Panc1 (cell line): ENCODE measurements at places on chromosomes 2 and 18. TPM values are rescaled to one million over a fixed set of nuclear protein-coding genes. Genes with fewer than 3 reads are reported as not detected.

GRCh38 chr2:43074052-43074451 lies 152.4 kb downstream of the ZFP36L2 start:
- DNase-seq, result no peak

DNA sequence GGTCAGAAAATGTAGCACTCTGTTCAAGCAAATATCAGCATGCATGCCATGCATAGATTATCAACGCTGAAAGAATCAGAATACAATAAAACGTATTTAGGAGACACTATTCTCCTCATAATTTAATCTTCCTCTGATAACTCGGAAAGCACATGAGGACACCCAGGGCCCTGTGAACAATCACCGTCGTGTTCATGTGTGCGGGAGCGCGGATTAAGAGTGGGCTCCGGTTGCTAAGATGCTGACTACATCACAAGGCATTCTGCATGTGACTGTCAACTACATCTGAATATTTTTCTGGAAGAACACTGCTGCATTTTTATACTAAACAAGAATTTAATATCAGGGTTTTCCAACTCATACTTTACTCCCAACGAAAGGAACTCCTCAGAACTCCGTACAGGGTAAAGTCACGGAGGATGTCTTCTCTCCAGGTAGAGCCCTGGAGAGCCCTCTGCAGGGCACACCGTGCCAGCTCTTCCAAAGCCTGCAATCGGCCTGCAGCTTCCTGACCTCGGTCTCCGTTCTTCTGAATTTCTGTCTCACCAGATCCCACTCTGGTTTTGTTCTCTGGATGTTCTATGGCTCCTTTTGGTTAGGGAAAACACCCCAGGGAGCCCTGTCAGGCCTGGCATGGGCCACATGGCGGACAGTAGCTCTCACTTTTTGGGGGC lies 59.6 kb downstream of the ZNF516 start:
- no peak for DNase-seq

Gene PAPOLG
- total RNA-seq, result 10.9 TPM

GRCh38 chr2:157747695-157748370 lies 119.2 kb upstream of the ACVR1C start:
- DNase-seq, result no peak

DNA sequence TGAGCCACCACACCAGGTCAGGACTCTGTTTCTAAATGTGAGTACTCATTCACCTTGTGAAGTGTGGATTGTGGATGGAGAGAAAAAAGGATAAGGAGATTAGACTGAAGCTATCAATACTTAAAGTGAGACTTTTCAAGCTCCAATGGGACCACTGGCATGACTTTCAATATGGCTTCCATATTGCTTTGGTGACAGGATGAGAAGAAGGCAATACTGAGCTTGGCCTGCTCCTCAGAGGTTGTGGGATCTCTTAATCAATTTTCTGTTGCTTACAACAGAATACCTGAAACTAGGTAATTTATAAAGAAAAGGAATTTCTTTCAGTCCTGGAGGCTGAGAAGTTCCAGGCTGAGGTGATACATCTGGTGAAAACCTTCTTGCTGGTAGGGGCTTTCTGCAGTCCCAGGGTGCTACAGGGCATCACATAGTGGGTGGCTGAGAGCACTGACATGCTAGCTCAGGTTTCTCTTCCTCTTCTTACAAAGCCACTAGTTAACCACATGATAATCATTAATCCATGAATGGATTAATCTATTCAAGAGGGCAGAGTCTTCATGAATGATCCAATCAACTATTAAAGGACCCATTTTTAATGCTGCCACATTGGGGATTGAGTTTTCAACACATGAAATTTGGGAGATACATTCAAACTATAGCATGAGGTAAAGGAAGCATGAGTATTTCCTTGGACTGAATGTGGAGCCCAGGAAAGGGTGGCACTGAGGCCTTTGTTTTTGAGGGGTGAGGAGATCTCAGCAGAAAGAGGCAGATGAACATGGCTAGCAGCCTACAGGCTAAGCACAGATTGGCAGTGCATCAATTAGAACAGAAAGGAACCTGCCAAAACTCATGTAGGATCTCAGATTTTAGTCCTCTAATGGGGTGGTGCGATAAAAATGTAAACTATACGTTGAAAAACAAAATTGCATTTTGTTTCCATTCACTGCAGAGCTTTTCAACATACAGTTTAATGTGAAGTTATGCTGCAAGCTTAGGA lies 274.5 kb downstream of the PIK3C3 start:
- DNase-seq, result no peak

GRCh38 chr18:76121011-76121410 lies 374.0 kb downstream of the ZNF516 start:
- DNase-seq, result no peak

GRCh38 chr2:85800586-85800985 lies 46.8 kb downstream of the ATOH8 start:
- DNase-seq, result no peak

- no peak for DNase-seq
These were observed 271.2 kb downstream of the EN1 start for GRCh38 chr2:118576109-118576855.

DNA sequence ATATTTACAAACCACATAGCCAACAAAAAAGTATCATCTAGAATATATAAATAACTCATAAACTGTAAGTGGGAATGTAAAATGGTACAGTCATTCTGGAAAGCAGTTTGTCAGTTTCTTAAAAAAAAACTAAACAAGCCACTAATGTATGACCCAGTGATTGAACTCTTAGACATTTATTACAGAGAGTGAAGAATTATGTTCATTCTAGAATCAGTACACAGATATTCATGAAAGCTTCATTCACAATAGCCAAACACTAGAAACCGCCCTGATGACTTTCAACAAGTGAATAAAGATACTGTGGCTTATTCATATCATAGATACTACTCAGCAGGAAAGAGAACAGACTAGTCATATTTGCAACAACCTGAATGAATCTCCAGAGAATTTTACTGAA lies 1541.5 kb downstream of the LRP1B start:
- no peak for DNase-seq

DNA sequence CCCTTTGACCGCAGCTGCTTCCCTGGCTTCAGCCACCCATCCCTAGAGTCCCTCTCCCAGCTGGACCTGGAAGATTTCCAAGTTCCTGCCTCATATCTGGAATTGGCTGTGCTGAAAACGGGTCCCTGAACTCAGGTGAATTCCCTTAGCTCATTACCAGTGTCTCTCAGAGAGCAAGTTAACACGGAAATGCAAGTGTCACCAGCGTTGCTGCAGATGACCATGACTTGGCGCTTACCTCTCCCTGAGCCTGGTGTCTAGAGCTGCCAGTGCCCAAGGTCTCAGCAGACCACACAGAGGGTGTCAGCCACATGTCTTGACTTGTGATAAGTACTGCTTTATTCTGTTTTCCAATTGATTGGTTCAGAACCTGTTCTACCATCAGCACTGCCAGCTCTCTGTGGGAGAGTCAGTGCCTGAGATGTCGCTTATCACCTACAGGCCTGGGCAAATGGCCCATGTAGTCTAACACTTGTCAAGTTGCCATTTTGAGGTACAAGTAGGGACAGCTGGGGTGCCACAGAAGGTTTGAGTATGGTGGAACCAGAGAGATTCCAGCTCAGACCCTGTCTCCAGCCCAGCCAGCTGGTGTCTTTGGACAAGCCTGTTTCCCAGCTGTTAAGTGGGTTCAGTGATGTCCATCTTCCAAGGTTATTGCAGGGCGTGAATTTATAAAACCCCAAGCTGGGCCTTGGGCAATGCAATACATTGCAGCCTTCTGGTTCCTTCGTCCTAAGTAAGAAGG lies 48.7 kb downstream of the LYPD1 start:
- DNase-seq, result no peak

DNA sequence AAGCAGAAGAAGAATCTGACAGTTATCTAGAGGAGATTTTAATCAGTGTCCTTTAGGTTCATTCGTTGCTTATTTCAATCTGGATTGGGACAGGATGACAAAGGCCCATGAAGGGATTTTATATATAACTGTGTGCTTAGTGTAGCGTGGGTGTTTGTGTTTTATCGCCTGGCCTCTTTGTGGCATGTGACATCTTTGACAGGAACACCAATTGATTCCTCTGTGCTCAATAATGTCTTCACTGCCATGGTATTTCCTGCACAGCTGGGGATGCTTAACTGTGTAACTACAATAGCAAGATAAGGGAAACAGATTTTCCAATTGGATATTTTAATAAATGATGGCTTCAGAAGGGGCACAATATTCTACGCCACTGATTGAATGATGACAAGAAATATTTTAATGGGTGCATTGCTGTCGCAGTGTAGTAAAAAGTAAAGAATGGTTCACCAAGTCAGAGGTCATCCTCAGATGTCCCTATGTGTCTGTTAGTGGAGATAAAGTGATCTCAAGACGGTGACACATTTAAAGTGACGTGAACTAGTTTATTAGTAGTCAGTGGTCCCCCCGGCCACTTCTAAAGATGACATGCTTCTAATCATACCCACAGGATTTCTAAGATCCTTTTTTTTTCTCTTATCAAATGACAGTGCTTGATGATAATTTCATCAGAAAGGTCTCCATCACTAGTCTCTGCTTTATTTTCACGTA lies 160.4 kb downstream of the AGAP1 start:
- DNase-seq, result no peak

DNA sequence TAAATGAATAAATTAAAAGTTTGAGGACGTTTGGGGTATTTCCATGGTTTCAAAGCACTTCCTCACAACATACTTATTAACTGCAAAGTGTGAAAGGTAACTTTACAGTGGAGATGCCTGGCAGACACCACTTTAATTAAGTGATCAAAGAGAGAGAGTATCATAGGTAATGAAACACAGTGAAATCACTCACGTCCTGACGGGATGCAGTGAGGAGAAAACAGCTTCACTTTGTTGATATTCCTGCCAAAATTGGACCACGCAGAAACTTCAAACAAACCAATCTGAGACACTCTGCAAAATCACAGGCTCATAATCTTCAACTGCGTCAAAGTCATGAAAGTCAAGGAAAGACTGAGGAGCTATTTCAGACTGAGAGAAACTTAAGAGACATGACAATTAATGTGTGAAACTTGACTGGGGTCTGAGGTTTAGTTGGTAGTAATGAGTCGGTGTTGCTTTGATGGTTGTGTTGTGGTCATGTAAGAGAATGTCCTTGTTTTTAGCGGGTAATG lies 66.0 kb upstream of the ITGB6 start:
- DNase-seq, result no peak

DNA sequence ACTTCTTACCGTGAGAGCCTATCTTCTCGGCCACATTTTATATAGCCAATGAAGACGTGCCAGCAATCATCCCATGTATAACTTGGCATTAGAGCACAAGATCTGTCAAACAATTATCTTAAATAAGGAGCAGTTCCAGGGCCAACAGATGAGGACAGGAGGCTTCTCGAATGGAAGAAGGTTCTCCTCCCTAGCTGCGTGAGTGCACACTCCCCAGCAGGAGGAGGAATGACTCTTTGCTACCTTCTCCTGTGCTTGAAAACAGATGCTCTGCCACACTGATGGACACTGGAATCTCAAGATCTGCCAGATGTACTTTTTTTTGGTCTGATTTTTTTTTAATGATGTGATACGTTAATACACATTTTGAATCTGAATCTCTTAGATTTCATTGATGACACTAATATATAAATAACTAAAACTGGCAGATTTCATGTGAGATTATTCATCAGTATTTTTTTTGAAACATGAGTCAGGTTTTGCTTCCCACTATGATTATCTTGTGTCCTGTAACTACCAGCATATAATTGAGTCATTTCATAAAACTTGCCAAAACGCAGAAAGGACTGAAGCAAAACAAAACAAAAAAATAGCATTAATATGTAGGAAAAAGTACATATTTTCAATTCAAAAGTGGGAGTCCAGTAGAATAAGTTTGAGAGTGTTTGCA lies 626 bp upstream of the VIT start:
- DNase-seq, result no peak

Gene BOK
- total RNA-seq, result 39.1 TPM

- DNase-seq, result no peak
These were observed 82.0 kb downstream of the TMEM17 start for GRCh38 chr2:62423883-62424458.

Gene KIF5C
- 1.6 TPM for total RNA-seq

- DNase-seq, result no peak
These were observed 81.0 kb upstream of the RBM44 start for GRCh38 chr2:237717366-237718276.

DNA sequence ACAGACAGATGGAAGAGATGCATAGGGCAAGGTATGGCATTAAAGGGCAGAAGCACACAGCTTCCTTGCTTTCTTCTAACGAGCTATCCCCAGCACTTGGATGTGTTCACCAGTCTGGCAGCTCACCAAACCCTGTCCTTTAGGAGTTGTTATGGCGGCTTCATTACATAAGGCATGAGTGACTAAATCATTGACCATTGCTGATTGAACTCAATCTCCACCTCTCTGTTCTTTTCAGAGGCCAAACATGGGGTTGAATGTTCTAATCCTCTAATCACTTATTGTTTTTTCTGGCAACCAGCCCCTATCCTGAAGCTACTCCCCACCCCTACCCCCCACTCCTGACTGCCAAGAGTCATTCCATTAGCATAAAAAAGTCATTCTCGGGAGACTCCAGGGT lies 301.8 kb downstream of the XIRP2 start:
- no peak for DNase-seq

GRCh38 chr2:144111437-144111836 lies 408.5 kb downstream of the ZEB2 start:
- no peak for DNase-seq

DNA sequence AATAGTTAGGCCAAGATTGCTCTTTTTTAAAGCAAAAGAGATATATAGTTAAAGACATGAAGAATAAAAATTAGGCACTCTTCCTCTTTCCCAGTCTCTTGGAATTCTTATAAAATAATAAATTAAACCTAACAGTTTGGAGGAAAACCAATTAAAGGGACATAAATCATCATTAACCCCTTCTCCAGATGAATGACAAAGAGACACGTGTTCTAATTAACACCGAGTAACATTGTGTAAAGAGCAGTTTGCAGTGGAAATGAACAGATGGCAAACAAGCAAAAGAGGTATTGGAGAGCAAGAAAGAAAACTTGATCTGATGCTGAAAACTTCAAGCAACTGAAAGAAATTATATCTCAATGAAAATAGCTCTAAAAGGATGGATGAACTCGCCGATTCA lies 48.4 kb downstream of the BCL2 start:
- no peak for DNase-seq

DNA sequence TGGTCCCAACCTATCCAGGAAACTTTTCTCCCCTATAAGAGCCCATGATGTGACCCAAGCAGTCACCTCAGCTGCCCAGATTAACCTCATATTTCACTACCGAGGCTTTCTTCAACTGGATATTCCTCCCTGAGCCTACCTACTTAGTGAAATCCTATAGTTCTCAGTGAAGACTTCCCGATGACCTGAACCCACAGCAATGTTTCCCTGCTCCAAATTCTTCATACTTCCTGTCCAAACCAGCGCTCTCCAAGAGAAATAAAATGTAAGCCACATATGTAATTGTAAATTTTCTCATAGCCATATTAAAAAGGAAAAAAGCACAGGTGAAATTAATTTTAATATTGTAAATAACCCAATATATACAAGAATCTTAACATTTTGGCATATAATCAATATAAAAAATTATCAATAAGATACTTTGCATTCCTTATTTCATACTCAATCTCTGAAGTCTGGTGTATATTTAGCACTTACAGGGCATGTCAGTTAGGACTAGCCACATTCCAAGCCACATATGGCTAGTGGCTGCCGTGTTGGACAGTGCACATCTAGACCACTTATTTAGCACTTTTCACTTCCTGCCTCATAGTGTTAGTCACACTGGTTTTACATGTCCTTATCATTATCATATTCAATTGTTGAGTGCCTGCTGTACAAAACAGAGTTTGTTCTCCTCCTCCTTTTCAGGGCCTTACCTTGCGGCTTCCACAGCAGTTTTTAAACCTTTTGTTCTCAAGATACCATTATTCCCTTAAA lies 1.9 kb upstream of the STAT4 start:
- DNase-seq, result no peak

- DNase-seq, result no peak
These were observed 38.3 kb downstream of the GCA start for GRCh38 chr2:162382278-162382677.
